Right cardiac atrium (tissue), 5 donors: ENCODE measurements at places on chromosomes 4 and X. TPM values are rescaled to one million over a fixed set of nuclear protein-coding genes. Genes with fewer than 3 reads are reported as not detected.
A peak's percentile ranks its signal among the peaks of the same experiment; 100 is the strongest.

Gene AR
- 20.5 TPM for total RNA-seq

GRCh38 chrX:10507876-10508275 lies 112.5 kb downstream of the MID1 start:
- DNase-seq, result no peak

Gene SAGE1
- total RNA-seq, result not detected

Gene OTC
- 1.0 TPM for total RNA-seq

GRCh38 chr4:995311-996026 lies 2.3 kb upstream of the SLC26A1 start:
- peak; percentile 9 for DNase-seq
